SK-MEL-5 (cell line): ENCODE measurements at places on chromosomes 5 and 9. TPM values are rescaled to one million over a fixed set of nuclear protein-coding genes. Genes with fewer than 3 reads are reported as not detected.

The PDCD1LG2 gene
- total RNA-seq, result not detected in 2 replicates

The STKLD1 gene
- total RNA-seq, result 1.4 and 1.7 TPM in 2 replicates

The CDKN2A gene
- not detected in 2 replicates for total RNA-seq

The PCDHB3 gene
- 0.13 and 0.21 TPM in 2 replicates for total RNA-seq

The BAAT gene
- 0.53 and 0.85 TPM in 2 replicates for total RNA-seq

The INSL4 gene
- 0.13 and 0.40 TPM in 2 replicates for total RNA-seq

The SV2C gene
- not detected in 2 replicates for total RNA-seq

The NMUR2 gene
- not detected in 2 replicates for total RNA-seq

The PGM5 gene
- 4.9 and 5.7 TPM in 2 replicates for total RNA-seq

The CFAP77 gene
- 0.19 TPM in 1 of 2 replicates, not detected in the other for total RNA-seq

GRCh38 chr5:171428168-171428696, 8.8 kb downstream of the FGF18 start:
- DNase-seq, result no peak

- DNase-seq, result no peak
Observed at GRCh38 chr9:107751567-107752210, 262.1 kb upstream of the KLF4 start.

- no peak for DNase-seq
Observed at GRCh38 chr5:9497347-9497746, 48.5 kb downstream of the SEMA5A start.

DNA sequence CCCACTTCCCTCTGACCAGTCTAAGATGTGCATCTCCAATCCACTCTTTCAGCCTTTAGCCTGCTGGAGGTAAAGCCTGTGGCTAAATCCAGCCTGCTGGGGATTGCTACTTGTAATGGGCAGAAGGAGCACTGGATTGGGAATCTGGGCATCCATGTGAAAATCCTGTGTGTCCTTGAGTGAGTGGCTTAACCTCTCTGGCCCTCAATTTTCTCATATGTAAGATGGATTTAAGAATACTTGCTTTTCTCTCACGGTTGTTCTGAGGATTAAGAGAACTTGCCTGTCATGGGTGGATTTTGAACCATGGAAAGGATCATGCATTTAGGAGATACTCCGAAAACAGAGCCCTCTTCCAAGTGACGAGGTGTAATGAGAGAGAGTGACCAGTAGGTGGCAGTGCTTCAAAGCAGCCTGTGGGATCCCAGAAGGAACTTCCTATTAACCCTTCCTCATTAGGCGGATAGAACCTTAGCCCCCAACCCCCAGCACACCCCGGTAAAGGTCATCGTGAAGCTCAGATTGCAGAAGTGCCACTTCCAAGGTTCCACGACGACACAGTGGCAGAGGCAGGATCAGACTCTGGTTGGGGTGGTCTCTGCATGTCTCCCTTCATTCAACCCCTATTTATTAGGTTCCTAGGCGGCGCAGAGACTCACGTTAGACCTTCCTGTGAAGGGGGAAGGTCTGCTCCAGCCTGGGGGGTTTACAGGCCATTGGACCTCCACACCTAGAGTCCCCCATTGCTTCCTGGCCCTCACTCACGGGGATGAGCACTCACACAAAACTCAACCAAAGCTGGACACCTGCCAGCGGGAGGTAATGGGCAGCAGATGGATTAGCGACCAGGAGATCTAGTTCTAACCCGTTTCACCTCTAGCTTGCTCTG, 68.7 kb upstream of the ZNF618 start:
- peak; percentile 75 for DNase-seq

GRCh38 chr9:92740969-92741368, 23.7 kb downstream of the BICD2 start:
- DNase-seq, result no peak

DNA sequence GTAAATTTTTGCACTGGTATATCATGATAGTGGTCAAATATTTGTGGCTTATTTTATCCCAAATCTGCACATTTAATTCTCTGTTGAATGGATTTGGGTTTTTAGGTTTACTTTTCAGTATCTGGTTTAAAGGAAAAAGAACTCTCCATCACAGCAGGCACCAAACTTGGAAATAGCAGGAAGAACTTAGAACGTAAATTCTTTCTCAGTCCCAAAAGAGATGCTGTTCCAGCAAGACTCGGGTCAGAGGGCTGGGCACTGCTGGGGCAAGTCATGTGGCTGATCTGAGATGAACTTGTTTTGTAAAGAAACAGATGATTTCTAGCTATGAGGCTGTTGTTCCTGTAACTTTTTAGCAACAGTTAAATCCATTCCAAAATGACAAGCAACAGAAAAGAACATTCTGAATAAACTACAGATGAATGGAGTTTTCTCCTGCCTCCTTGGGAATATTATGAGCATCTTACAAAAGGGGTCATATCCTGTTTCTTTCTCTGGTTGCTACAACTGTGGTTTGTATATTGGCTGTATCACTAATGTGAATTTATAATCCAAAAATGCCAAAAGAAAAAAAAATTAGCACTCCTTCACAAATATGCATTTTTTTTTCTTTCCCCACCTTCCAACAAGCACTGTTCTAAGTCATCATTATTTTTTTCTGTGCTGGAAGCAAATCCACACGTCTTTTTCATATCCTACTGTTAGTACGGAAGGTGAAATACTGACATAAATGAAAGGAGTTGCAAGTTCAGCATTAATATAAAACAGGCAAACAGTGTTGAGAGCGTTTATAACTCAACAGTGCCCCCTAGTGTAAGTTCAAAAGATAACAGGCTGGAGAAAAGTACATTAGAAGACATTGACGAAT, 31.1 kb downstream of the OR2K2 start:
- peak; percentile 69 for DNase-seq

DNA sequence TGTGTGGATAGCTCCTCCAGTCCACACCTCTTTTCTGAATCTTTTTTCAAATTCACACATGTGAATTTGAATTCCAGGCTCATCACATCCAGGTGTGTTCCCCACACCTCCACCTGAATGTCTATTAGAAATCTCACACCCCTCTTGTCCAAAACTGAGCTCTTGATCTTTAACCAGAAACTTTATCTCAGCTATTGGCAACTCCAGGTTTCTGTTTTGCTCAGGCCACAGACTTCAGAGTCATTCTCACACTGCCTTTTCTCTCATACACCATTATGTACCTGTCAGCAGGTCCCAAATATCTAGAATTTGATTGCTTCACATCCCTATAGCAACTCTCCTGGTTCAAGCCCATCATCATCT, 11.6 kb downstream of the NIPSNAP3B start:
- DNase-seq, result no peak

DNA sequence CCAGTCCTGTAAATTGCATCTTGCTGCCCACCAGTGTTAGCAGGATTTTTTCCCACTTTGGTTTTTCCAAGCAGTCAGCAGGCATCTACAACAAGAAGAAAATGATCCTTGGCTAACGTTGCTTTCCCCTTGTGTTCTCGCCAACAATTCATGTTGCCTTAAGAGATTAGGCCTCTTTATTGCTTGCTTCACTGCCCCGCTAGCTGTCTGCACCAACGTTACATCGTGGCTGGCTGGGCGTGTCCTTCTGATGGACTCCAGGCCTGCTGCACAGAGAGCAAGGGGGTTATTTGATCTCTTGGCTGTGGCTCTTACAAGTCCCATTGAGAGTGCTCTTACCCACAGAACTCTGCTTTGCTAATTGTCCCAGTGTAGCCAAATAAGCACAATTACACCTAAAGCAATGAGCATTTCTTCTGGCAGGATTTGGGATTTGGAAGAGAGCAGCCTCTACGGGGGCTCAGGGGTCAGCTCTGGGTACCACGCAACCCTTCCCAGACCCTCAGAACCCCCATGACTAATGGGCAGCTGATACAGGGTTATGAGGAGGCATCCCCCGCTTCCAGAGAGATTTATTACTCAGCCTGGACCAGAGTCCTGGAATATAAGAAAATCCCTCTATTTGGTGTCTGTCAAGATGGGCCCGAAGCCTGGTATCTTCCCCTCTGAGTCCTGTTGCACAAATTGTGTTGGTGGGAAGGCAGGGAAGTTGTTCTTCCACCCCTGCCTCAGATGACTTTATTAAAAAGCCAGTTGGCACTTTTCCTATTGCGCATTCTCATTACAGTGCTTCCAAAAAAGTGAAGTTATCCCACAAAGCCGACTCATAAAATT, 17.6 kb downstream of the DCANP1 start:
- DNase-seq, result no peak

GRCh38 chr5:166285361-166285760, 2006.1 kb upstream of the WWC1 start:
- no peak for DNase-seq

GRCh38 chr9:93814077-93814956, 140.8 kb downstream of the BARX1 start:
- peak; percentile 7 for DNase-seq

- no peak for DNase-seq
Observed at GRCh38 chr9:79974806-79975422, 403.1 kb downstream of the TLE4 start.
